Eye (tissue), 1 donor: ENCODE measurements at places on chromosomes 6 and 20.

DNA sequence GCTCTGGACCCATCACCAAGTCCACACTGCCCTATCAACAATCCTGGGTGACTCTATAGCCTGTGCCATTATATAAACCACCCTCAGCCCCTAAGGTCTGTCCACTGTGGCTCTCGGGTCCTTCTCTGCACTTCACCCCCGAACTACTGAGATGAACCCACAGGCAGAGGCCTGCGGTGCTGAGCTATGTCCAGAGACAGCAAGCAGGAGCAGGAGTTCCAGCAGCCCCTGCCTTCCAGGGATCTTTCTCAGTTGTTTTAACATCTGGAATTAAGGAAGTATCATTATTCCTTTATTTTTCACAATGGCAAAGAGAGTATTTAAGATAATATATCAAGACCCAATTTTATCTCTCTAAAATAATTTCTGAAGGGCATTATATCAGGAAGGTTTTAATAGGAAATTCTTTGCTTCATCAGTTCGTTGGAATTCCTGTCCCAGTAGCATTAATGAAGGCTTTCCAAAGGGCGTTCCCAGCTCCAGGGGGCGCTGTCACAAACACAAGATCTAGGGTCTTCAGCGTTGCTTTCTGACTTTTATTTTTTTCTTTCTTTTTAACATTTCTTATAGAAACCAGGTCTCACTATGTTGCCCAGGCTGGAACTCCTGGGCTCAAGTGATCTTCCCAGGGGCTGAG, 27.3 kb downstream of the RRBP1 start:
- peak; percentile 66 for DNase-seq

DNA sequence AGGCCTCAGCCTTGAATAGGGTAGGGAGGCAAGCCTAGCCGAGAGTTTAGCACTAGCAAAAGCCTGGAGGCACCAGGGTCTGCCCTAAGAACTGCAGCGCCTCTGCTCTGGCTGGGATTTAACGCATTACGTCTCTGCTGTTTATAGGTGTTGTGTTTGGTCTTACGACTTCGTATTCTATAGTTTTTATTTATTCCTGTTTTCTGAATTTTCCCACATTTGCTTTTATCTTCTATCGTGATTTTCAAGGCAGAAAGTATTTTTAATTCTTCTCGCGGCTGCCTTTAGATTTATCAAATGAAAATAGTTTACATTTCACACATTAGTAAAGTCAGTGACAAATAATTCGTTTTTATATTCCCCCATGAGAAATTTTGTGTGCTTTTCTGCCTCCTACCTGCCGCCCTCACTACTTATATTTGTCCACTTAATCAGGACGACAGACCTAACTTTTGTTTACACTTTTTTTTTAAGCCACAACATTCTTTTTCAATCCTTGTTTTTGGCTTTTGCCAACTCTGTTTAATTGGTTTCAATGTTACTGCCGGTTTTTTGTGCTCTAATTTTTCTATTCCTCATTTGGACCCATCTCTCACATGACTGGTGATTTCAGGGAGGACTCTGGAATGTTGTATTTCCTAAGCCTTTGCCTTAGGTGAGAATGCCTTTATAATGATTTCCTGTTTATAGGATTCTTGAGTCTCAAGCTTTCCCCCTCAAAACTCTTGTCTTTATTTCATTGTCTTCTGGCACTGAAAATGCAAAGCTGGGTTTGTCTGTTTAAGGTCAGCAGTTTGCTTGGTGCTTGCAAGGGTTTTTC, 1.3 kb upstream of the LZTS3 start:
- DNase-seq, result peak; percentile 27

GRCh38 chr6:16505711-16506357, 255.4 kb downstream of the ATXN1 start:
- peak; percentile 69 for DNase-seq

- no peak for DNase-seq
These were observed 26.5 kb downstream of the EIF2S2 start for GRCh38 chr20:34085544-34086040.

DNA sequence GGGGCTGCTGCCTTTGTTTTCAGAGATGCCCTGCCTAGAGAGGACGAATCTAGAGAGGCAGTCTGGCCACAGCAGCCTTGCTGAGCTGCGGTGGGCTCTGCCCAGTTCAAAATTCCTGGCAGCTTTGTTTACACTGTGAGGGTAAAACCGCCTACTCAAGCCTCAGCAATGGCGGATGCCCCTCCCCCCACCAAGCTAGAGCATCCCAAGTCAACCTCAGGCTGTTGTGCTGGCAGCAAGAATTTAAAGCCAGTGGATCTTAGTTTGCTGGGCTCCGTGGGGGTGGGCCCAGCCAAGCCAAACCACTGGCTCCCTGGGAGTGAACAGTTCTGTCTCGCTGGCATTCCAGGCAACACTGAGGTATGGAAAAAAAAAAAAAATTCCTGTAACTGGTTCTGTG, 970.9 kb downstream of the TBC1D32 start:
- DNase-seq, result no peak

DNA sequence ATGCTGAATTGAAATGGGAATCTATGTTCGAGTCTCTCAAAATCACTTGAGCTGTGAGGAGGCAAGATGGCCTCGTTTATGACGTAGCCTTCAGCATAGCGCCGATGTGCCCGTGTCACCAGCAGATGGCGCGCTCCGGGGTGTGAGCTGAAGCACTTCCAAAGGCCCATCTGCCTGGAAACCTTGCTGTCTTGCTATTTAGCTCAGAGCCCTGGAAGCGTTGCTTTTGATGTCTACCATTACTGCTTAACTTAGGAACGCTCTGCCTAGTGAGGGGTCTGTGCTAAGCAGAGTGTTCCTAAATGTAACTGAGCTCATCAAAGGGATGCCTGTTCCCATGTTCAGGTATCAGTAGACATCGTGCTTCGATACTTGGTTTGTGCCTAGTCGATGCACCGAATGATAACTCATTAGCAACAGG, 67.7 kb downstream of the SYCP2L start:
- DNase-seq, result peak; percentile 90

DNA sequence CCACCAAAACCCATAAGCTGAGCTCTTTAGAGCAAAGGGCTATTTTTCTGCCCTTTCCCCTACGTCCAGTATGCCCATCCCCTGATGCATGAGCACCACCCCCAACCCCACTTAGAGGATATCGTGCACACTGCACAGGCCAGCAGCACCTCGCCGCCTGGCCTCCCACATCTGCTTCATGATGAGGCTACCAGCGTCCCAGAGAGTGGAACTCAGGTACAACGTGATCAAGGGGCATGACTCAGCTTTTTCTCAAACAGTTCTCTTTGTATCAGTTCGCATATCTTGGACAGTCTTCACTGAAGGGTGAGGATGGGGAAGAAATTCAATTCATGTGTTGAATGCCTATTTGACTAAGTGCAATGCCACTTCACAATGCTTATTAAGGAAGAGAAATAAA, 81.9 kb upstream of the QKI start:
- no peak for DNase-seq

DNA sequence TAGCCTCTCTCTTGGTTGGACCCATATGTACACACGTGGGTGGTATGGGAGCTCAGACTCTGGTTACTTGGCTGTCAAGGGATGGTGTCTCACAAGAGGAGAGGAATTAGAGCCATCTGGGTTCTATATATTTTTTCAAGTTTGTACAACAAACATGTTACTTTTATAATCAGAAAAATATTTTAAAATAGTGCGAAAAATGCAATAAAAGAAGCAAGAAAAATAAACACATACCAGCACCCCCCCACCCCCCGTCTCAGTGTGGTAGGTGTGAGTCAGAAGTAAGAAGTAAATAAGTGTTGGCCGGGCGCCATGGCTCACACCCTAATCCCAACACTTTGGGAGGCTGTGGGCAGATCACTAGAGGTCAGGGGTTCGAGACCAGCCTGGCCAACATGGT, 2.1 kb upstream of the TIAM2 start:
- peak; percentile 4 for DNase-seq

DNA sequence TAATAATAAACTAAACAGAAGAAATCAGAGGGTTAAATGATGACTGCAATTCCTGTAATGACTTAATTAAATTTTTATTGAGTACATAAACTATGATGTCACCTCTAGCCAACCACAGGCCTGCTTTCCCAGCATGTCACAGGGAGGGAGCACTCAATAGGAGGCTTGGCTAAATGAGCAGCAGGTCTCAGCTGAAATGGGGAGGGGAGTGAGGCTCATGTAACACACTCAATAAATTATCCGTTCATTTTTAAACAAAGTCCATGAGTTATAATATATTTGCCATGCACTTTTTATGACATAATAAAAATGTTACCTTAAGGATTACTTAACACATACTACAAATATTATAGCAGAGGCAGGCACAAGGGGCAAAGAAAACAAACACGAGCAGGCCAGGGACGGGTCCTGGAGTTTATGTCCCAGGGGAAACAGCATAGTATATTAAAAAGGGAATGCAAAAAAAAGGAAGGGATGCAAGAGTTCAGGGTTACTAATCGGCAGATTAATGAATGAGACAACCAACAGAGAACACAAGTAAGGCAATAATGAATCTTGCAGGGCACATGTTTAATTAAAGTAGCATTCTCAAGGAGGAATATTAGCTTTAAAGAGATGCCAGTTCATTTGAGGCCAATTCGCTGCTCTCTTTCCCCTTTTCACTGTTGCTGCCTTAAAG, 27.1 kb upstream of the FAM83C start:
- DNase-seq, result peak; percentile 65

DNA sequence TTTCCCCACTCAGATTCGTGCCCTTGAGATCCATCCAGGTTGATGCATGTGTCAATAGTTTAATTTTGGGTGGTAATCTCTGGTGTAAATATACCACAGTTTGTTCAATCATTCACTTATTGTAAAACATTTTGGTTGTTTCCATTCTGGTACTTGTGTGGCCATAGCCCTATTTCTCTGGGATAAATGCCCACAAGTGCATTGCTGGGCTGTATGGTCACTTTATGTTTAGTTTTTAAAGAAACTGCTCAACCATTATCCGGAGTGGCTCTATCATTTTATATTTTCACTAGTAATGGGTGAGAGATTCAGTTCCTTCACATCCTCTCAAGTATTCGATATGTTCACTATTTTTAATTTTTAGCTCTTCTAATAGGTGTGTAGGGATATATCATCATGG, 60.7 kb upstream of the RNF24 start:
- no peak for DNase-seq

DNA sequence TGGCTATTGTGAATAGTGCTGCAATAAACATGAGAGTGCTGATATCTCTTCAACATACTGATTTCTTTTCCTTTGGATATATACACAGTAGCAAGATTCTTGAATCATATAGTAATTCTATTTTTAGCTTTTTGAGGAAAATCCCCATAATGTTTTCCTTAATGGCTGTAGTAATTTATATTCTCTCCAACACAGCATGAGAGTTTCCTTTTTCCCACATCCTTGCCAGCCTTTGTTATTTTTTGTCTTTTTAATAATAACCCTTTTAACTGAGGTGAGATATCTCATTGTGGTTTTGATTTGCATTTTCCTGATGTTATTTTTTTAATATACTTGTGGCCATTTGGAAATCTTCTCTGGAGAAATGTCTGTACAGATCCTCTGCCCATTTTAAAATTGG, 132.6 kb downstream of the PRL start:
- no peak for DNase-seq

DNA sequence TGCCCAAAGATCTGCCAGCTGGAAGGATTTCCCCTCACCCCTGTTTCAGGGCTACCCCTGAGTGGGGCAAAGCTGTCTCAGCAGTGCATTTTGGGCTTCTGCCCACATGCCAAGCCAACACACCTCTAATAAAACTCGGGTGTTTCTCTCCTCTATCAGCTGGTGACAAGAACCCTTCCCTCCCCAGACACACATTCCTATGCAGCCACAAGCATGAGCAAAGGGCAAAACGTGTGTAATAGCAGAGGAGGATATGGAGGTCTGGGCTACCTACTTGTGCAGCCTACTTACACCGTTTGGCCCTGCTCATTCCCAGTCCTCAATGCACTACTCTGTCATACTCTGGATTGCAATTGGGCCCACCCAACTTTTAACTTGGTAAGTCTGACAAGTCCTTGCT, 101.3 kb downstream of the IYD start:
- DNase-seq, result no peak

DNA sequence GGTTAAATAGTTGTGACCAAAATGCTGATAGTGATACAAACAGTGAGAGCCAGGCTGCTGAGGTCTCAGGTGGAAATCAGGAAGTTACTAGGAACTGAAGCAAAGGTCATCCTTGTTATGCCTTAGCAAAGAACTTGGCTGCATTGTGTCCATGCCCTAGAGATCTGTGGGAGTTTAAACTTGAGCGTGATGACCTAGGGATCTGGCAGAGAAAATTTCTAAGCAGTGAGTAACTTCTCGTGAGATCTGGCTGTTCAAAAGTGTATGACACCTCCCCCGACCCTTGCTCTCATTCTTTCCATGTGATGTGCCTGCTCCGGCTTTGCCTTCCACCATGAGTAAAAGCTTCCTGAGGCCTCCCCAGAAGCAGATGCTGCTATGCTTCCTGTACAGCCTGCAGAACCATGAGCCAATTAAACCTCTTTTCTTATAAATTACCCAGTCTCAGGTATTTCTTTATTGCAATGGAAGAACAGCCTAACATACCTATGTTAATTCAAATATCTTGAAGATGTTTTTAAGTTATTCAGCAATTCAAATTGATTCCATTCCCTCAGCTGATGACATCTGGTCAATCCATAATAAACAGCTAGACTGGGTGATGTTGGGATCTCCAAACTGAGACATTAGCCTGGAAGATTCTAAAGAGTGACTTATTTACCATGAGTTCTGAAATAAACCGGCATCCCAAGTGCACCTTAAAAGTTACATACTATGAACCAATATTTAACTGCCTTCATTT, 33.8 kb downstream of the KIF16B start:
- DNase-seq, result no peak

DNA sequence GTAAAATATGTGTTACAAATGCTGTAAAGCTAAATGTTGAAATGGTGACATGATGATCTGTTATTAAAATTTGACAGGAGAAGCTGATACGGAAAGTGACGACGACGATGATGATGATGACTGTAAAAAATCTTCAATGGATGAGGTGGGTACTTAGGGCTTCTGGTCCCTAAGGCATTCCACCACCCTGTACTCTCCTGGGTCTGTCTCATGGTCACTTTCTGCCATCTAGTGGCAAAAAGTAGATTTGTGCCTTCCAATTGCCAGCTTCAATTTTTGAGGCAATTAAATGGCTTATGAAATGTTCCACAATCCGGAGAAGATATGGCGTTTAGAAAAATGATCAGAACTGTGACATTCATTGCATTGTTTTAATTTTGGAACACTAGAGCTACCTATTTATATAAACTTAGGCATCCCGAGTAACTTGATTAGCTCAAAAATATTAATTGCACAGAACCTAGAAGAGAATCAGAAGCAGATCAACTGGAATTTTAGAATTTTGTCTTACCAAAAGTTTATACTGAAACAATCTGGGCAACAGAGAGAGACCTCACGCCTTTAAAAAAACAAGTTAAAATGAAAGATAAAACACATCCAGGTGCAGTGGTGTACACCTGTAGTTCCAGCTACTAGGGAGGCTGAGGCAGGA, 346.5 kb upstream of the PLCB4 start:
- peak; percentile 89 for DNase-seq

DNA sequence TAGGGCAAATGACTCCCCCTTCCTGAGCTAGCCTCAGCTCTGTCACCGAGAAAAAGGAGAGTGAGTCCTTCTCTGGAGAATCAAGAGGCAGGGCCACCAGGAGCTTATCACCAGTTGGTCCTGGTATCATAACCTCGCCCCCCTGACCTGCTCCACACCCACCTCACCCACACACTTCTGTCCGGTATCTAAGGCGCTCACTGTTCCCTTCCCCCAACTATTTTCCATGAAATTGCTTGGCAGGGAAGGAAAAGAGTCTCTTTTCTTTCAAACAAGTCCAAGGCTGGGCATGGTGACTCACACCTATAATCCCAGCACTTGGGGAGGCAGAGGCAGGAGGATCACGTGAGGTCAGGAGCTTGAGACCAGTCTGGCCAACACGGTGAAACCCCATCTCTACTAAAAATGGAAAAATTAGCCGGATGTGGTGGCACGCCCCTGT, 77.6 kb downstream of the ZMYND8 start:
- DNase-seq, result no peak
